ENCODE measurements at places on chromosomes 3 and 15. TPM values are rescaled to one million over a fixed set of nuclear protein-coding genes. Genes with fewer than 3 reads are reported as not detected.

GREM1 gene
- 3.6 TPM for total RNA-seq

TM6SF1 gene
- total RNA-seq = 0.60 TPM

HRG gene
- not detected for total RNA-seq

TBC1D2B gene
- total RNA-seq = 52.8 TPM

LRRIQ4 gene
- total RNA-seq = not detected

Measured in pericardium fibroblast (primary cell).